Hepatic stellate cell (primary cell): ENCODE measurements at places on chromosomes 2 and 18.

- no peak for DNase-seq
Measured at GRCh38 chr18:68925268-68925667, 127.4 kb downstream of the CCDC102B start.

GRCh38 chr2:224807153-224807964 lies 91.2 kb upstream of the CCDC195 start:
- DNase-seq, result no peak

- DNase-seq, result peak; percentile 41
Measured at GRCh38 chr2:216777637-216778273, 82.1 kb downstream of the TNP1 start.

GRCh38 chr18:59878644-59879043 lies 21.2 kb upstream of the PMAIP1 start:
- DNase-seq, result no peak

DNA sequence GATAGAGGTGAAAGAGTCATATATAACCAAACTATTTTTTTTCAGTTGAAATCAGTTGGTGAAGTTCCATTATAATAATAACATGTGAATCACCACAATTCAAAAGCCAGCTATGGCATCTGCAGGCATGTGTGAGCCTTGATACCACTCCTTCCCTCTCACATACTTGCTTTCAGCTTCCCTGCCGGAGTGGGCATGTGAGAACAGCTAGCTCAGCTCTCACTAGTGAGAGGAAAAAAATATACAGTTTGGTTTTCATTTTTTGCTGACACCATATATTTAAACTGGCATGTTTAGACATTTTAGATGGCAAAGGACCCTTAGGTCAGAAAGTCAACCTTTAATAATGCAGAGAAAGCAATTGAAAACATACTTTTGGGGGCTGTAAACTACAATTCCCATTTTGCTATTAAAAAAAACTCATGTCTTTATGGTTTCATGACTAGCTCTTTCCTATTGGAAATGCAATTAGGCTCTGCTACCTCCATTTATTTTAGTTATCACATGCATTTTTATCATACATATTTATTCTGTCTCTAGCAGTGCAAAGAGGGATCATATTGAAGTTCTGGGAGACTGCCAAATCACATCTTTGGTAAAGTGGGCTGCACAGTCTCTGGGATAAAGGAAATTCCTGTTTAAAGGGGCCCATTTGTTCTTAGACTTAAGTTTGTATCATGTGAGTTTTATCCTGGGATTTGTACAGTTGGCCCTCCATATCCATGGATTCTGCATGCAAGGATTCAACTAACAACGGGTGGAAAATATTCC lies 33.2 kb upstream of the SLC40A1 start:
- DNase-seq, result peak; percentile 27
